ENCODE measurements at places on chromosomes 16 and 17. TPM values are rescaled to one million over a fixed set of nuclear protein-coding genes. Genes with fewer than 3 reads are reported as not detected.

- DNase-seq = no peak
Measured at GRCh38 chr17:4978726-4979125, 8.7 kb downstream of the CAMTA2 start.

EMP2 gene
- total RNA-seq = 128 TPM

DNA sequence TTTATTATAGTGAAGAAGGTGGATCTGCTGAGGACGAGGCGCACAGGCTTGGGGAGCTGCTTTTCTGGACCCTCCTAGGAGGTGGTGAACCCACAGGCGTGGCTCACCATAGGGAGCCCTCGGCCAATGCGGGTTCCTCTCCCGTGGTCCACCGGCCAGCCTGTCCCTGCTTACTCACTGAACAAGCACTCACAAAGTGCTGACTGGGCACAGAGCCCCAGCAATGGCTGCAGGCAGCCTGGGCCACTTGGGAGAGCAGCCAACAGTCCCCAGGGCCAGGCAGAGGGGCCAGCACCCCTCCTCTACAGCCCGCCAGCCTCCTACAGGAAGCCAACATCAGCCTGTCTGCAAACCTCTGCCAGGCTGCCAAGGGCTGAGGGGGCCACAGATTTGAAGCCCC, 19.1 kb upstream of the NCBP3 start:
- no peak for DNase-seq

DNA sequence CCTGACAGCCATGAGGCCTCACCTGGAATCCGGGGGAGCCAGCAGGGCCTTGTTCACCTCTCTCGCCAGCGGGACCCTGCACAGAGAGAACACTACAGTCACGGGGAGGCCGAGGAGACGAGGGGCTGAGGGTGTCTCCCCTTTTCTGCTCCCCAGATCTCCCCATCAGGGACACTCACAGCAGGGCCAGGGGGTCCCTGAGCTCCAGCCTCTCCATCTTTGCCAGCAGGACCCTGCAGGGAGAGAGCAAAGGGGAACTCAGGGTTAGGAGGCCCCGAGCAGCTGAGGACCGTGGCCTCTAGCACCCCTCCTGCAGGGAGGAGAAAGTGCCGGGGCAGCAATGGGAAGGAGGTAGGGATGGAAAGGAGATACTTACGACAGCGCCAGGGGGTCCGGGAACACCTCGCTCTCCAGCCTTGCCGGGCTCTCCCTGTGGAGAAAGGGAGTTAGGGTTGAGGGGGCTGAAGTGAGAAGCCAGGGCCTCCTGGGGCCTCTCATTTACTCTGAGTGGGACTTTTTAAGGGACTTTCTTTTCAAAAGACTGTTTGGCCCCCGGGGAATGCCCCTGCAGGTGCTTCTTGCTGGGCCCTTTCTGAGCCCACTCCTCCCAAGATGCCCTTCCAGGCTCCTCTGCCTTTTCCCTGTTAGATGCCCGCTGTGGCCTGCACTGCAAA, 8.7 kb downstream of the COL1A1 start:
- DNase-seq = no peak

GRCh38 chr17:63954402-63955063, 18.2 kb downstream of the SCN4A start:
- DNase-seq = no peak

DNA sequence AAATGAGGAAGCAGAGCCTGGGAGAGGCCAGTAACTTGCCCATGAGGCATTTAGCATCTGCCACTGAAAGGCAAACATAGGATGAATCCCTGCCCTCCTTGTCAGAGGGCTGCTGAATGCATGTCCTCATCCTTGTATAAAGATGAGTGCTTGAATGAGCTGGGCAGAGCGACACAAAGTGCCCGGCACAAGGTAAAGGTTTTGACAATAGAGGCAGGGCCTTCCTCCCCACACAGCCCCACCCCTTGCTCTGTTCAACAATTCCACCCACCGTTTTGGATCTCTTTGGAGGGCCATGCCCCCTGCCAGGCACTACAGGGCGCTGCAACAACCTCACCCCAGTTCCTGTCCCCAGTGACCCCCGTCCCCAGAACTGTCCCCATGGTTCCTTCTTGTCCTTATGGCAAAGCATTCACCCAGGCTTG, 1.4 kb upstream of the KRT19 start:
- no peak for DNase-seq

DNA sequence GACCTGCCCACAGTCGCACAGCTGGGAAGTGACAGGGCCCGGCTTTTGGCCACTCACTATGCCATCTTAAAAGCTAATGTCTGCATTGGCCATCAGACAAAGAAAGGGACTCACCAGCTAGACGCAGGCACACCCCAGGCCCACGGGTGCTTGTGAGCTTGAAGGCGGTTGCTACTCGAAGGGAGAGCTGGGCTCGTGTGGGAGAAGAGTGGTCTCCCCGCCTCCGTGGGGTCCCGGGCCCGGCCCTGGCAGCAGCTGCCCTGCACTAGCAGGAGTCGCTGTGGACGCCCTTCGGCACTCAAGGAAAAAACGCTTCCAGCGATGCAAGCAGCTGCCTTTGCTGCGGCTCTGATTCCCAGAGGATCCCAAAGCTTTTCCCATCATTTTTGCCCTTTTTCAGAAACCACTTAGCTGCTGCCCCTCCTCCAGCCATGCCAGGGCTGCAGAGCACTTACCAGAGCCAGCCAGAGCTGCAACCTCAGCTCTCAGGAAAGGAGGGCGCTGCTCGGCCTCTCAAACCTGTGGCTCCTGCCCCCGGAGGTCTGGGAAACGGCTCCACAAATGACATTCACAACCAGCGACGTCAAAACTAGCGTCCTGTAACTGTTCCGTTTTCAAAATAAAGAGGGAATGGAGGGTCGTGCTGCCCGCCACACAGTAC, 12.3 kb downstream of the TRPV1 start:
- no peak for DNase-seq

- no peak for DNase-seq
Measured at GRCh38 chr17:32631341-32632096, 144.7 kb downstream of the CDK5R1 start.

DNA sequence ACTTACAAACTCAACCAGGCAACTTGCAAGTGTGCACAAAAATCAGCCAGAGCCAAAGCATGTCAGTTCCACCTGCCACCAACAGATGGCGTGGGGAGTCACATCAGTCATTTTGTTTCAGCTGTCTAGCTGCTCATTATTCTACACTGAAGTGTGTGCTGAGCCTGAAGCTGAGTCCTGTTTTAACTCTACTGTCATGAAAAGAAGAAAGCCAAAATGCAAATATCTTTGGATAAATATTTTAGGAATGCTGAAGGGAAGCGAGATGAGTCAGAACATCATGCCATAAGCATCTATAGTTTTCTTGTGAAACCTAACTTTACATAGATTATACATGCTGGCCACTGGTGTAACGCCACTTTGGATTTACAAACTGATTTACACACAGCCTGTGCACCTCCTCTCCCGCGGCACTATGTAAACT, 172.6 kb downstream of the CDK5R1 start:
- DNase-seq = peak; percentile 76

OTOP3 gene
- not detected for total RNA-seq

- DNase-seq = no peak
Measured at GRCh38 chr16:50494501-50495491, 53.4 kb upstream of the NKD1 start.

TOP3A gene
- 25.2 TPM for total RNA-seq

GRCh38 chr17:67421869-67422273, 44.8 kb downstream of the PITPNC1 start:
- DNase-seq = no peak

- no peak for DNase-seq
Measured at GRCh38 chr17:38750044-38750311, 1.8 kb upstream of the PCGF2 start.

VAT1L gene
- not detected for total RNA-seq

HSF4 gene
- 351 TPM for total RNA-seq

DNA sequence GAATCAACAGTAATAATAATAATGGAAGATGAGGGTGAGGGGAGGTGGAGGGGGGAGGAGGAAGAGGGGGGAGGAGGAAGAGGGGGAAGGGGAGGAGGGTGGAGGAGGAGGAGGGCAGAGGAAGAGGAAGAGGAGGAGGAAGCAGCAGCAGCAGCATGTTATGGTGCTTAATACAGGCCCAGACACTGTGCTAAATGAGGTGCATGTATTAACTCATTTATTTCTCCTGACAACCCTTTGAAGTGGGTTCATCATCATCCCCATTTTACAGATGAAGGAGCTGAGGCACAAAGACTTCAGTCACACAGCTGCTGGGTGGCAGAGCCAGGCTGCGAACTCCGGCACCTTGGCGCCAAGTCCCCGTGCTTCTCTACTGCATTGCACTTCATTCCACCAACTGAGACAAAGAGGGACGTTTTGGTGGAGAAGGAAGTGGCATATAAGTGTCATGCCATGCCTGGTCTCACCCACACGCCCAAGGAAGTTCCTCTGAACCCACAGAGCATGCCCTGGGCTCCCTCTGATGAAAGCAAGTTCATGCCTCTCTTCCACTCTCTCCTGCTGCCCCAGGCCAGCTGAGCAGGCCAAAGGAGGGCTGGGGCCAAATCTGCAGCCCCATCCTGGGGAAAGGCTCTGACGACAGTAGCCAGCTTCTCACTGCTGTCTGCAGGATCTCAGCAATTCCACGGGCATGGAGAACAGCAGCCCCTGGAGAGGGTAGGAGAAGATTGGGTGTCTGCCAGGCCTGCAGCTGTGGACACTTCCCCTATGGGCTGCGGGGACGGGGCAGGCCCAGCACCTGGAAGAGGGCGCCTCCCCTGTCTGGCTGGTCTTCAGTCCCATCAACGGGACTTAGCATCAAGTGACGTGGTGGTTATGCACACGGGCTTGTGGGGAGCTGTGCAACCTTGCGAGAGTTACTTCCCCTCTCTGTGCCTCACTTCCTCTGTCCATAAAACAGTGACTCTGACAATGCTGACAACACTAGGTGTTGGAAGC, 21.8 kb downstream of the XYLT1 start:
- no peak for DNase-seq

- DNase-seq = no peak
Measured at GRCh38 chr16:22161999-22162655, at the start of gene SDR42E2. TSS of gene SDR42E2 (plus strand) at chr16:22162506. CDS start at chr16:22165583, 3,077 bp downstream.

PRKCB gene
- 40.0 TPM for total RNA-seq

LYZL6 gene
- not detected for total RNA-seq

DNA sequence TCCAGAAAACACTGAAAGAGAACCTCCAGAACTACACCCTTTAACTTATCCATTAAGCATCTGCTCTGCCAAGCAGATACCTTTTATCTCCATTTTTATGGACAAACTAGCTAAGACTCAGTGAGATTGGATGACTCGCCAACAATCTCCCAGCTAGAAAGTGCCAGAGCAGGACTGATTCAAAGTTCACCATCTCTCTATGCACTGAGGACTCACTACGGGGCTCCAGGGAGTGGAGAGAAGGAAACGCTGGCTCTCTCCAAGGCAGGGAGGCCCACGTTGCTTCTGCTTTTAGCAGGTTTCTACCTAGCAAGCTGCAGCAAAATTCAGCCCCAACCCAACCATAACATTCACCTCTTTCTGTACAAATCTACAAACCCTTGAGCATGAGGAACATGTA, 52.8 kb upstream of the ARHGAP44 start:
- DNase-seq = no peak

MSI2 gene
- total RNA-seq = 19.7 TPM

MYCBPAP gene
- total RNA-seq = 0.91 TPM

DNA sequence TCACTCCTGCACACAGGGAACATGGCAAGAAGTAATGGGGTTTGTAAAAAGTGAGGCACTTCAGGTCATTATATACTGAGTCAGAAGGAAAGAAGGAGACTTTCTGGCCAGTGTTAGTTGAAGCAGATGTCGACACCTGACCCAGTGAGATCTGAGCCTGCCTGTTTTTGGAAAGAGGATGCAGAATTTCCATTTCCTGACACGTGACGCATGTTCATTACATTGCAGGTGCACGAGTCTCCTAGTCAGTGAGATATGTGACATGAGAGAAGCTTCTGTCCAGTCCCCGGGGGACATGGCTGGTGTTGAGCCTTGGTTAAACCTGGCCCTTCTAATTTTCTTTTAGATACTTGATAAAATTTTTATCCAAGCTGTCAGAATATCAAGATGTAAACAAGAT, 62.3 kb downstream of the ELAC2 start:
- DNase-seq = no peak

TERB1 gene
- not detected for total RNA-seq

CRYM gene
- total RNA-seq = 13.2 TPM

CES3 gene
- total RNA-seq = not detected

GRCh38 chr17:80650751-80651518, 106.3 kb downstream of the RPTOR start:
- DNase-seq = no peak

ARHGAP44 gene
- total RNA-seq = 4.8 TPM

Measured in suprapubic skin (tissue), 4 donors.